ENCODE measurements at places on chromosomes 2 and 18.
A peak's percentile ranks its signal among the peaks of the same experiment; 100 is the strongest.

- DNase-seq, result no peak
Observed at GRCh38 chr2:119901013-119901412, 111.9 kb upstream of the EPB41L5 start.

DNA sequence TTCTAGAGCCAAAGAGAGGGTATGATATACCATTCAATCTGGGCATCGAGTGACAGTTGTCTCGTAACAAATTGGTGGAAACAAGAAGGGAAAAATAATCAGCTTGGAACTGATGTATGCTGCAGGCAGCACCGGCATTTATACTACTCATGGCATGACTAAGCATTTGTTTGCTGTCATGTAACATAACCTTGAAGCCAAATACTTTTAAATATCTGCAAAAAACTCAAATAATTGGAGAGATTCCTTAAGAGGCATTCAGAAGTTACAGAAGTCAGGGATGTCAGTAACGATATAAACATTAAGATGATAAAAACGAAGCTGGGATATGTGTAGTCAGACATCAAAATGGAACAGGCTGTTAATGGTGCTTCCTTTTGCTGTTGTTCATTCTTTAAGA lies 157.3 kb upstream of the MMADHC start:
- no peak for DNase-seq

GRCh38 chr2:191264647-191265081 lies 19.5 kb downstream of the MYO1B start:
- peak; percentile 80 for DNase-seq

- no peak for DNase-seq
Observed at GRCh38 chr2:120269816-120270215, 17.2 kb downstream of the RALB start.

GRCh38 chr2:149585166-149585885 lies 2.2 kb downstream of the MMADHC start:
- DNase-seq, result no peak

DNA sequence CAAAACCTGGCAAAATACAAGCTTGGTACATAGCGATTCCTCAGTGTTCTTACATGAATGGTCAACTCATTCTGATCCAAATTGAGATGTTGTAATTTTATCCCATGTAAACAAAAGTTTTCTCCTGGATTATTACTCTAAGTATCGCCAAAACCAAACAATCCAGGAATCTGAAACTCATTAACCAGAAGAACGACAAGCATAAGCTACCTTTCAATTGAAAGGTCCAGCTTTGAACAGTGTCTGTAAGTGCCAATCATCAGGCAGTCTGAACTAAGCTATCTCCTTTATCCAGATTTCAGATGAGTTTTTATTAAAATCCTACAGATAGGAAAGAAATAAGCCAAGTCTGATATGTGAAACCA lies 2.4 kb downstream of the MEX3C start:
- no peak for DNase-seq

DNA sequence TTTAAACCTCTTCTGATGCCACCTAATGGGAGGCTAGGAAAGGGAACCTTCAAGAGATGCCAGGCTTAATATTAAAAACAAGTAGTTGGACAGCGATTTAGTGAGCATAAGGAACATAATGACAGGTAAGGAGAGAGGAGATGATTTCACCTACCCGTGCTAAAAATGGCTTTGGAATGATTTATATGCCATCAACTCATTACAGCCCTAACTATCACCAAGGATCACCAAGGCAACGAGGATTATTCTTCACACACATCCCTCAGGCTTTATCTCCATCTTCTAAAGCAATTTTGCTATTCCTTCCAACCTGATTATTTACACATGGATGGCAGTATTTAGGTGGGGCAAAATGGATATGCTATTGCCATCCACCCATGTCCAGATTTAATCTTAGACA lies 237.8 kb downstream of the DCC start:
- DNase-seq, result no peak

DNA sequence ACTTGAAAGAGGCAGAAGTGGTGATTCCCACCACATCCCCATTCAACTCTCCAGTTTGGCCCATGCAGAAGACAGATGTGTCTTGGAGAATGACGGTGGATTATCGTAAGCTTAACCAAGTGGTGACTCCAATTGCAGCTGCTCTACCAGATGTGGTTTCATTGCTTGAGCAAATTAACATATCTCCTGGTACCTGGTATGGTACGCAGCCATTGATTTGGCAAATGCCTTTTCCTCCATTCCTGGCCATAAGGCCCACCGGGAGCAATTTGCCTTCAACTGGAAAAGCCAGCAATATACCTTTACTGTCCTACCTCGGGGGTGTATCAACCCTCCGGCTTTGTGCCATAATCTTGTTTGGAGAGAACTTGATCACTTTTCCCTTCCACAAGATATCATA lies 411.5 kb upstream of the SMIM21 start:
- no peak for DNase-seq

DNA sequence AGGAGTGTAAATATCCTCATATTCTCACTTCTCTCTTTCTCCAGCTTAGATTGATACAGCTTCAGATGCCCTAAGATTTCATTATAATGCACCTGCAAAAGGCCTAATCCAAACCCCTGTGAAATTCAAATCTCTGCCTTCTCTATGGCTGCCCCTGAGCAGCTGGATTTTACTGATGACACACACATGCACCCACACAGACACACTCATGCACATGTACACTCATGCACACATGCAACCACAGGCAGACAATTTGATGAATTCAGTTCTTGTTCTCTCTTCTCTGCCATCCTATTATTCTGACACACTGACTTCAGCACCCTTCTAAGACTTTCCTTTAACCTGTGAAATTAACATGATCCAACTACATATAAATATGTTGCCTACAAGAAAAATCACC lies 563.2 kb downstream of the RNF144A start:
- no peak for DNase-seq

DNA sequence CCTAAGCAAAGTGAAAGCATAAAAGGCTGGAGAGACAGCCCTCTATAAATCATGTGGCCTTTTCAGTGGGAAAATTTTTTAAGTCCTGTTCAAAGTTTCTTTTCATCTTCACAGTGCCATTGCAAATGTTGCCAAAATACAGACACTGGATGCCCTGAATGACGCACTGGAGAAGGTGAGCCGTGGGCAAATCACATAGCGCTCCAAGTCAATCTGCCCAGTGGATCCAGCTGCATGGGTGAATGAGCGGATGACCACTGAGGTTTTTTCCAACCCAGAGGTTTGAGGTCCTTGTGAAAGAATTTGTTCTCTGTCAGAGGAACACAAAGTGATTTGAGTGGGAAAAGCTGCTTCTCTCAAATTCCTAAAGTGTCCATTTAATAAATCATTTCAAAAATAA lies 11.8 kb downstream of the DAPL1 start:
- DNase-seq, result no peak

DNA sequence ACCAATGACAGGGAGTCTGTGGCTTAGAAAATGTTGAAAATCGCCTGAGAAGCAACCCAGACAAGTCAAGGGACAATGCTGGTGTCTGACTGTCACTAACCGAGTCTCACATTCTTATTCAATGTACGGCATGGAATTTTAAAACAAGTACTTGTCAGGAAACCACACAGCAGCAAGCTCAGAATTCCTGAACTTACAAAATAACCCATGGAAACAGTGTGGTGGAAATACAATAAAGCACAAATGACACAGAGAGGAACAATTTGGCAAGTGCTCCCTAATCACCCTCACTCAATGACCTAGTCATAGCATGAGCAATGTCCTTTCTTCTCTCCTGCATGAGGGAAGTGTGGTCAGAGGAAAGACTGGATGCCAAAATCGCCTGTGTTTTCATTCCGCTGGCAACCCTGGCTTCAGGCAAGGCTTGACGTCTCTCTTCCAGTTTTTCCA lies 154.0 kb downstream of the SATB2 start:
- peak; percentile 98 for DNase-seq

DNA sequence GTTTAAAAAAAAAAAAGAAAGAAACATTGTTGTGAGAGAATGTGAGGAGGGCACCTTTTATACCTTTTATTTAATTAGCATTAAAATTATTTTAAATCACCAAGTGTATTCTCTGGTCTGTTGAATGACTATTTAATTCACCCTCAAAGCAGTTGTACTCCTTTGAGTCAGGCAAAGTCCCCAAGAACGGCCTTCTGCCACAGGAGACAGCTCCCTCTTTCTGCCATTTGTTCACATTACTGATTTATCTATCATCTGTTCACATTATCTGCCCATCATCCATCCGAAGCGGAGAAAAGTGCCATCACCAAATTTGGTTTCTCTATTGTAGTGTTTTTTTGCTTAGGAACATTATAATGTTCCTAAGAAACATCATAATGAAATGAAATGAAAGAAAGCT lies 240.7 kb upstream of the DPP10 start:
- DNase-seq, result no peak

DNA sequence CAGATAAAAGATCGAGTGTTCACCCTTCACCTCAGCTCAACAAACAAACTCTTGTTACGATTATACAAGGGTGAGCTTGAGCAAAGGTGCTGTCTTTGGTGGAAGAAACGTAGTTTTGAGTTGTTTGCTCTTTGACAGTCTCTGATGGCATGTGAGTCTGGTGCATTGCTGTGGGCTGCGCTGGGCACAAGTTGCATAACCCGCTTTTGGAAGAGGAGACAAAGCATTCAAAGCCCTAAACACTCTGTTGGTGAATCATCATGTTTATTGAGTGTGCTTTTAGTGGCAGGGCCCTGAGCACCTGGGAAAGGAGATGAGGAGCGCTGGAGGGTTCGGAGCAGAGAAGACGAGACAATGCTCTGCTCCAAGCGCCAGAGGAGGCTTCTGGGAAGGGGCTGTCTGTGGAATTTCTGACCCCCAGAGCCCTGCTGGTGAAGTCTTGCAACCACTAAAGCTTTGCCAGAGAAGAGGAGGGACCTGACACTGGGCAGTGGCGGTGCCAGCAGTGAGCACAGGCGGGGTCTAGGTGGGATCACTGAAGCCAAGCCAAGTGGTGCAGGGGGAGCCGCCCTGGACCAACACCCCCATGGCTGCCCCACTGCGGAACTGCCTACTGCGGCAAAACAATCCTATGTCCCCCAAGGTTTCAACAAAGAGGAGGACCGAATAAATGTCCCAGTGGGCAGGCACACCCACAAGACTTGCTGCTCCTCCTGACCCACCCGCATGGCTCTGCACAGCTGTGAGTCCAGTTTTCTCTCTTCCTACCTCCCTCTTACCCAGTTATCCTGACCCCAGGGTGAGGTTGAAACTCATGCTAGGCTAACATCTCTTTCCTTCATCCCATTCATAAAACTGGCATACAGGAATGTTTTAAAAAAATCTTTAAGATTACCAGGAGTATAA lies 64.0 kb downstream of the TNFRSF11A start:
- no peak for DNase-seq

DNA sequence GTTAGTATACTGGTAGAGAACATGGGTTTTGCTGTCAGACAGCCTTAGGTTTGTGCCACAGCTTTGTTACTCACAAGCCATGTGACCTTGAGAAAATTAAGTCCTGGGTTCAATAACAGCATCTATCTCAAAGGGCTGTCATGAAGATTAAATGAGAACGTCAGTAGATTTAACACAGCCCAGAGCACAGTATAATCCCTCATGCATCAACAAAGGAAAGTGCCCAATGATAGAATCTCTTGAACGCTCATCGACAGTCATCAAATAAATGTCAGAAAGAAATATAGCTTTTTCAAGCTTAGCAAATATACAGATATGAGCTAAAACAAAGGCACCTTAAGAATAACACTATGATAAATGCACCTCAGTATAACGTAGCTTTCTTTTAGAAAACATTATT lies 22.3 kb downstream of the CUL3 start:
- no peak for DNase-seq

- no peak for DNase-seq
Observed at GRCh38 chr18:49081511-49082155, 130.9 kb upstream of the SMAD7 start.

DNA sequence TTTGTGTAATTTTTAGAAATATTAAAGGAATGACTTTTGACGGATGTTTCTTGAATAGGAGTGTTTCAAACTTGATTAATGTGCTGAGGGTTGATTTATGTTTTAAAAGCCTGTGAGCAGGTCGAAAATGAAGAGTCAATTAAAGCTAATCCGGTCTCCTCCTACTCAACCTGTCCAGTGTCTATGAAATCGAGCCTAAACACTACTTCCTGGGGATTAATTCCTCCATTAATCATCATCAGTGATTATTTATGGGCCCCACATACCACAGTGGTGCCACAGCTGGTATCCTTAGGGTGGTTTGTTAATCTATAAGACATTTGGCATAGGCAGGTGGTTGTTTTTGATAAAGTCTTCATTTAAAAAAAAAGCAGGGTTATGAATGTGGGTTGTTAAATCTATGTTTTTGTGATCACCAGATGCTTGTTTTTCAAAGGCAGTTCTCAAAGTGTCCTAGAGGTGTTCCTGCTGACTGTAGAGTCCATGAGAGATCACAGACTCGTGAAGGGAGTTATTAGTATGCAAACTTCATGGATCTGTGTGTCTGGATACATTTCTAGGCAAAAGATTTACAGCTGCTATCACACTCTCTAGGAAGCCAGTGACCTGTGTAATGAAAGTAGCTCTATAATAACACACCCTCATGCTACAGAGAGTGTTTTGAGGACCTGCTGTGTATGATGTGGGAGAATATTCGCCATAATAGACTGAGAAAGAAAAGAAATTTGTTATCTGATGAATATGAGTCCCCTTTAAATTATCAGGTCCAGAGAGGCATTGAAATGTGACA lies 308.6 kb downstream of the AKAIN1 start:
- DNase-seq, result no peak

DNA sequence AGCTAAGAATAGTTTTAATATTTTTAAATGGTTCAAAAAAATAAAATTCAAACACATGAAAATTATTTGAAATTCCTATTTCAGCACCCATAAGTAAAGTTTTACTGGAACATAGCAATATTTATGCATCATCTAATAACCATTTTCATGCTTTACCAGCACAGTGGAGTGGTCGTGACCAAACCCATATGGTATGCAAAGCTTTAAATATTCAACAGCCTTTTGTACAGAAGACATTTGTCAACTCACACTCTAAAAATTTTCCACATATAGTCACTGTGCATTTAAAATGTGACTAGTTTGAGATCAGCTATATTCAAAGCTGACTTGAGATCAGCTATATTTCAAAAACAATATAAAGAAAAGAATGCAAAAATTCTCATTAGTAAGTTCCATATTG lies 46.2 kb downstream of the PUM2 start:
- DNase-seq, result no peak

GRCh38 chr2:47654790-47655562 lies 128.0 kb upstream of the MSH6 start:
- no peak for DNase-seq

GRCh38 chr18:48007955-48008701 lies 77.7 kb upstream of the SMAD2 start:
- no peak for DNase-seq
